ENCODE measurements at places on chromosomes 2 and 18. TPM values are rescaled to one million over a fixed set of nuclear protein-coding genes. Genes with fewer than 3 reads are reported as not detected.

SLC39A10 gene
- 25.7 TPM for total RNA-seq

ASB18 gene
- not detected for total RNA-seq

SETBP1 gene
- total RNA-seq, result 2.7 TPM

RNASEH1 gene
- 38.5 TPM for total RNA-seq

TMEM247 gene
- not detected for total RNA-seq

ABCG5 gene
- not detected for total RNA-seq

TEX44 gene
- total RNA-seq, result not detected

KLHL14 gene
- not detected for total RNA-seq

DTNA gene
- 31.6 TPM for total RNA-seq

Data from subcutaneous preadipocyte (primary cell).